ENCODE measurements at places on chromosomes 1 and 21. TPM values are rescaled to one million over a fixed set of nuclear protein-coding genes. Genes with fewer than 3 reads are reported as not detected.
A peak's percentile ranks its signal among the peaks of the same experiment; 100 is the strongest.

Gene TP73
- 0.52 TPM for total RNA-seq

Gene TENT5C
- total RNA-seq, result 0.14 TPM

- no peak overlapping the region for H3K27ac ChIP-seq
- H3K4me3 ChIP-seq, result no peak overlapping the region
- no peaks in the 10 kb centered on the region for H3K4me1 ChIP-seq
- H3K27me3 ChIP-seq, result no peaks in the 10 kb centered on the region
- DNase-seq, result no peak
- H3K36me3 ChIP-seq, result no peaks in the 10 kb centered on the region
Measured at GRCh38 chr1:37430103-37430985, 44.0 kb upstream of the ZC3H12A start.

Gene CA14
- total RNA-seq, result 0.45 TPM

DNA sequence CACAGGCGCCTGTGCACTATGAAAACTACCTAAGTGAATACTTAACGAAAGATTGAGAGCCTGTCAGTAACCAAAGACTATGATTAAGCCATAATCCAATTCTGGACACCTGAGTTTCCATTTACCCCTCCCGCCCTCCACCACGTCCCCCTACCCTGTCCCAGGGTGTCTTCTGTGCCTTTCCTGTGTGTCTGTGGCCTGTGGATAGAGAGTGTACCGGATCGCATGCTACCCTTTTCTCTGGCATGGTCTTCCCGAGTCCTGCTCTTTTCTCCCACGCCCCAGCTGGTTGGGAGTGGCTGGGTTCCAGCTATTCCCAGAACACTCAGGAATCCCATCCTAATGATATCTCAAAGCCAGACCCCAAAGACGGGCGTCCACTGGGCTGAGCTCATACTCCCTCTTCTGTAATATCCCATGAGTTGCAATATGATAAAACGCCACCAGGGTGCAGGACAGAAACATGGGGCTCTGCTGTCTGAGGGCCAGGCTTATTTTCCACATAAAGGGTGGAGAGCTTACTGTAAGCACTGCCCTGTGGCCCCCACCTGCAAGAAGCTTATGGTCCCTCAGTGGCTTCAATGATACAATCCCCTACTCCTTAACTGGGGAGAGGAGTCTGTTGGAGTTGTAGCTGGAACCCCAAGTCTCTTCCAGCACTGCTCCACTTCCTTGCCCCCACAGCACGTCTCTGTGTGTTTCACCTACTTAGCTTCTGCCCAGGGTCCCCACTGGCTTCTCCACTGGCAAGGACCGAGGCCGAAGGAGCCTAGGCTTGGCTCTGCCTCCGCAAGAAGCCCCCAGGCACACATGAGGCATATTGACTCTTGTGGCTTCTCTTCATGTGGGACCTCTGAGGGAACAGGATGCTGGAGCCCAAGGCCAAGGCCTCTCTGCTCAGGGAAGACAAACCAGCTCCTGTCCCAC is 17.6 kb upstream of the ALX3 start:
- peak overlapping the region; percentile 87 for H3K27ac ChIP-seq
- peak; percentile 90 for DNase-seq
- H3K4me3 ChIP-seq, result no peak overlapping the region
- no peaks in the 10 kb centered on the region for H3K27me3 ChIP-seq
- H3K36me3 ChIP-seq, result no peaks in the 10 kb centered on the region

Gene LYPD8
- total RNA-seq, result not detected

DNA sequence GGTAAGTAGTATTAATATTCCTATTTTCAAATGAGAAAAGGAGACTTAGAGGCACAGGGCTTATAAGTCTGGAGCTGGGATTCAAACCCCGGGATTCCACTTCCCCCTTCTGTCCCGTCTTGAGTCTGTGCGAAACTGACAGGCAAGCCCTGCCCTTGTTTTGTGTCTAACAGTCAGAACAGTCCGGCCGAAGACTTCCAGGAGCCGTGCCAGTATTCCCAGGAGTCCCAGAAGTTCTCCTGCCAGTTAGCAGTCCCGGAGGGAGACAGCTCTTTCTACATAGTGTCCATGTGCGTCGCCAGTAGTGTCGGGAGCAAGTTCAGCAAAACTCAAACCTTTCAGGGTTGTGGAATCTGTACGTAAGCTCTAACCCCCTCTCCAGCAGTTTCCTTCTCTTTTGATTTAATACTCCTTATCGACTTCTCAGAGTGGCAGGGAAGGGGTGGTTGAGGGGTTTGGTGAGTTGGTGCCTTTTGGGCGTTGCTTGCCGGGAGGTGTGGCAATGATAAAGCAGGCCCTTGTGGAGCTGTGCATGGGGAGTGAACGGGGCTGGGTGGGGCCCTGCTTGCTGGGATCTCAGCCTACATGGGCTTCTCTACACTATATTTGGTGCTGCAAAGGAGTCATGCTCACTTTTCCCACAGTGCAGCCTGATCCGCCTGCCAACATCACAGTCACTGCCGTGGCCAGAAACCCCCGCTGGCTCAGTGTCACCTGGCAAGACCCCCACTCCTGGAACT is 29.4 kb downstream of the IL6R start:
- no peak overlapping the region for H3K27ac ChIP-seq
- H3K27me3 ChIP-seq, result no peaks in the 10 kb centered on the region
- no peak overlapping the region for H3K4me3 ChIP-seq
- no peaks in the 10 kb centered on the region for H3K36me3 ChIP-seq
- DNase-seq, result no peak

Gene CTSS
- total RNA-seq, result 160 TPM

GRCh38 chr1:41613689-41614574 is 129.4 kb upstream of the EDN2 start:
- peaks cover 6% of the 10 kb centered on the region for H3K4me1 ChIP-seq
- DNase-seq, result no peak
- no peak overlapping the region for H3K4me3 ChIP-seq

- no peaks in the 10 kb centered on the region for H3K27me3 ChIP-seq
- H3K4me1 ChIP-seq, result peaks cover under 1% of the 10 kb centered on the region
- no peak for DNase-seq
- no peak overlapping the region for H3K27ac ChIP-seq
- H3K36me3 ChIP-seq, result no peaks in the 10 kb centered on the region
- H3K4me3 ChIP-seq, result no peak overlapping the region
Measured at GRCh38 chr1:53590104-53590503, 130.9 kb downstream of the DMRTB1 start.

Gene SLC35D1
- total RNA-seq, result 40.6 TPM

Gene TNN
- not detected for total RNA-seq

Gene RGSL1
- 0.22 TPM for total RNA-seq

- H3K36me3 ChIP-seq, result no peaks in the 10 kb centered on the region
- no peak overlapping the region for H3K4me3 ChIP-seq
- H3K27ac ChIP-seq, result no peak overlapping the region
- DNase-seq, result no peak
- no peaks in the 10 kb centered on the region for H3K4me1 ChIP-seq
- no peaks in the 10 kb centered on the region for H3K27me3 ChIP-seq
Measured at GRCh38 chr1:65393347-65393746, 27.1 kb upstream of the LEPR start.

GRCh38 chr1:198701766-198702539 is 63.1 kb downstream of the PTPRC start:
- H3K4me1 ChIP-seq, result peaks cover 69% of the 10 kb centered on the region
- H3K27ac ChIP-seq, result peak overlapping the region; percentile 99
- H3K36me3 ChIP-seq, result peaks cover 73% of the 10 kb centered on the region
- peak; percentile 94 for DNase-seq
- H3K4me3 ChIP-seq, result peak overlapping the region; percentile 59
- no peaks in the 10 kb centered on the region for H3K27me3 ChIP-seq

GRCh38 chr1:211632117-211632807 is 43.2 kb downstream of the NEK2 start:
- no peak overlapping the region for H3K27ac ChIP-seq
- no peak for DNase-seq
- no peaks in the 10 kb centered on the region for H3K36me3 ChIP-seq
- H3K4me1 ChIP-seq, result no peaks in the 10 kb centered on the region
- no peaks in the 10 kb centered on the region for H3K27me3 ChIP-seq

DNA sequence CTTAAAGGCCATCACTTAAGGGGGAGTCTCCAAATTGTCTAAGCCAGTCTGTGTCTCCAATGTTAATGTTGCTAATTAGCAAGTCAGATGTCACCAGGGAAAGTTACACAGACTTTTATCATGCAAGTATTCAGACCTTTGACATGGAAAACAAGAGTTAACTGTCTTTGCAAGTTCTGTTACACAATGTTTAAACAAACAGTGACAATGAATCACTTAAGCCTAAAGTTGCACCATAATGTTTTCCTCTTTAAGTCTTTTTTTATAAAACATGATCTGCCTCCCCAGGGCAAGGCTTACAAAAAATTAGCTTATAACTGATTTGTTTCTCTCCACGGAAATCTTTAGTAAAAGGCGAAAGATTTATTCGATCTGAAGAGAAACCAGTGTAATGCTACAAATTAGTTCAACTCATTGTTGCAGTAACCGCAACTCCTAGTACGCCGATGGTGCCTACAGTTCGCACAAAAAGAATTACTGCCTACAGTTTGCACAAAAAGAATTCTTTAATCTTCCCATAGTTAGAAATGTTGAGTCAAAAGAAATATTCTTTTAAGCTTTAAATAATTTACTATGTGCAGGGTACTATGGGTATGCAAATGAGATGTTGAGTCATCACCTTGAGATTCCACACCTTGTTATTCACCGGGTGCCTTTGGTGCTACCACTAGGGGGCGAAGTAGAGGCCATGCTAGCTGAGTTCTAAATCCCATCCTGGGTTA is 45.3 kb downstream of the HHAT start:
- H3K36me3 ChIP-seq, result no peaks in the 10 kb centered on the region
- DNase-seq, result peak; percentile 82
- H3K27me3 ChIP-seq, result no peaks in the 10 kb centered on the region
- no peak overlapping the region for H3K4me3 ChIP-seq
- H3K27ac ChIP-seq, result no peak overlapping the region
- H3K4me1 ChIP-seq, result no peaks in the 10 kb centered on the region

- no peak overlapping the region for H3K27ac ChIP-seq
- H3K4me1 ChIP-seq, result no peaks in the 10 kb centered on the region
- no peaks in the 10 kb centered on the region for H3K27me3 ChIP-seq
- DNase-seq, result no peak
Measured at GRCh38 chr21:39713905-39714304, 31.1 kb upstream of the IGSF5 start.

DNA sequence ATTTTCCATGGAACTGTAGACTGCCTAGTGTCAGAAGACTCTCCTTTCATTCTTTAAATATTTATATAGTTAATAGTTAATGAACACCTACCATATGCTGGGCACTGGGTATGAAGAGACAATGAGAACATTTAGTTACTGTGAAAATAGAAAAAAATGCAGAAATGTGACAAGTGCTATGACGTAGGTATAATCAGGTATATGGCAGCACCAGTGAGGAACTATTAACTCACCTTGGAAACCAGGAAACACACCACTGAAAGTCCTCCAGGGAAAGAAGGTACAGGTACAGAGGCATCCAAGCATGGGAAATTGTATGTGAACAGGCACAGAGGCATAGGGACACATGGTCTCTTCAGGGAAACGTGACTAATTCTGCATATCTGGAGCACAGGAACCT is 42.3 kb downstream of the DPT start:
- no peak for DNase-seq
- H3K27me3 ChIP-seq, result no peaks in the 10 kb centered on the region
- no peaks in the 10 kb centered on the region for H3K36me3 ChIP-seq
- H3K4me1 ChIP-seq, result no peaks in the 10 kb centered on the region
- H3K27ac ChIP-seq, result no peak overlapping the region

DNA sequence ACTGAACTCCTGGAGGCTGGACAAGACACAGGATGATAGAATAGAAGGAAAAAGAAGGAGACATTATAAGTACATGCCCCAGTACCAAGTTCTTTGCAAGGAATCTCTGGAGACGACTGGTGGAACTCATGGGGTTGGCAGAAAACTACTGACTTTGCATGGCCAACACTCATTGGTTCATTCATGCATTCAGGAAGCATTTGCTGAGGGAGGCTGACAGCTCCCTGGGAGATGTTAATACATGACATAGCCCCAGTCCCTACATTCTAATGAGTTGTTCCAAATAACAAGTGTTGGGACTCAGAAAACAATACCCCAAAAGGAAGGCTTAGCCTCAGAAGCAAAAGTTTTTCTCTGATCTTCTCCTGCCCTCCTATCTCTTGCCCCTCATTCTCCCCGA is 172.8 kb upstream of the IRF2BP2 start:
- no peak overlapping the region for H3K27ac ChIP-seq
- H3K4me1 ChIP-seq, result peaks cover 8% of the 10 kb centered on the region
- H3K4me3 ChIP-seq, result no peak overlapping the region
- H3K36me3 ChIP-seq, result no peaks in the 10 kb centered on the region
- H3K27me3 ChIP-seq, result peaks cover 7% of the 10 kb centered on the region

Gene PDPN
- not detected for total RNA-seq

- DNase-seq, result no peak
- H3K27me3 ChIP-seq, result no peaks in the 10 kb centered on the region
- no peaks in the 10 kb centered on the region for H3K36me3 ChIP-seq
- no peaks in the 10 kb centered on the region for H3K4me1 ChIP-seq
Measured at GRCh38 chr1:70090875-70091274, 114.5 kb downstream of the LRRC40 start.

DNA sequence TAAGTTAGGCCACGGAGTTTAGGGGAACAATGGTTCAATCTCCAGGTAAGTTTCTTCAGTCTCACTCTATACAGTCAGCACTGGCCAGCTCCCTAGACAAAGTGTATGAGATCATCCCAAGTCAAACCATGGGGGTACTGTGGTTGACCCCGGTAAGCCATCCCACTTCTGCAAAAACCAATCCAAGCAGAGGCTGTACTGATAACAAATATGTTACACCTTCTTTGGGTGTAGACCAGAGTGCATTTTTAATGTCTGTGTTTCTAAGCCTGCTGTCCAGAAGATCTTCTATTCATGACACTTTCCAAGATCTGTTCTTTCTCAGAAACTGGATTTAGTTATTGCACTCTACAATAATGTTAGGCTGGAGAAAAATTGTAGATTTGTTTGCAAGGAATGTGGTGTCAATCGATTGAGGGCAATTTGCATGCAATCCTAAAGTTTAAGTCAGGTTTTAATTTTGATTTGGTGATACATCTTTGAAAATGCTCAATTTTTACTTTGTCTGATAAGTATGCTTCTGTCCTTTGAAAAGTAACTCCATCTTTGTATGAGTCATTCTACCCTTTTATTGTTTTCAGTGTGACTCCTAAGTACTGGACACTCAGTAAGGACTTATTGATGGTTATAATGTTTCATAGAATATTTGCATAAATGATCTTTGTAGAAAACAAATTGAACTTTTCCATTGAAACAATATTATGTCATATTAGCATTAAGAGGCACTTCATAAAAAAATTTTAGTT is 152.4 kb downstream of the HLX start:
- no peaks in the 10 kb centered on the region for H3K4me1 ChIP-seq
- H3K4me3 ChIP-seq, result no peak overlapping the region
- no peak for DNase-seq
- H3K27ac ChIP-seq, result no peak overlapping the region

GRCh38 chr21:45877821-45878469 is 103.6 kb upstream of the COL6A1 start:
- H3K27me3 ChIP-seq, result no peaks in the 10 kb centered on the region
- no peaks in the 10 kb centered on the region for H3K36me3 ChIP-seq
- H3K27ac ChIP-seq, result no peak overlapping the region

DNA sequence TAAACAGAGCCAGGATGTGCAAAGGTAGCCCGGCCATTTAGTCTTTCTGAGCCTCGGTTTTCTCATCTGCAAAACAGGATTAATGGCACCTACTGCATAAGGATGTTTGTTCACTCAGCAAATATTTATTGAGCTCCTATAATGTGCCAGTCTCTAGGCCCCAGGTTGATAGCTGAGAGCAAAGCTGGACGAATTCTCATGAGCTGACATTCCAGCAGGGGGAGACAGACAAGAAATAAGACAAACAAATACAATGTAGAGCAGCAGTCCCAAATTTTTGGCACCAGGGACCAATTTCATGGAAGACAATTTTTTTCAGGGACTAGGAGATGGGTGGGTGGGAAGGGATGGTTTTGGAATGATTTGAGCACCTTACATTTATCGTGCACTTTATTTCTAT is 74.3 kb upstream of the PAX7 start:
- H3K4me3 ChIP-seq, result no peak overlapping the region
- DNase-seq, result peak; percentile 68
- H3K4me1 ChIP-seq, result no peaks in the 10 kb centered on the region
